Stimulated activated CD8-positive, alpha-beta memory T cell treated with anti-CD3 and anti-CD28 coated beads, Interleukin-7, amount 100 ng/mL, for 48 hours (primary cell): ENCODE measurements at places on chromosomes 4 and X.

DNA sequence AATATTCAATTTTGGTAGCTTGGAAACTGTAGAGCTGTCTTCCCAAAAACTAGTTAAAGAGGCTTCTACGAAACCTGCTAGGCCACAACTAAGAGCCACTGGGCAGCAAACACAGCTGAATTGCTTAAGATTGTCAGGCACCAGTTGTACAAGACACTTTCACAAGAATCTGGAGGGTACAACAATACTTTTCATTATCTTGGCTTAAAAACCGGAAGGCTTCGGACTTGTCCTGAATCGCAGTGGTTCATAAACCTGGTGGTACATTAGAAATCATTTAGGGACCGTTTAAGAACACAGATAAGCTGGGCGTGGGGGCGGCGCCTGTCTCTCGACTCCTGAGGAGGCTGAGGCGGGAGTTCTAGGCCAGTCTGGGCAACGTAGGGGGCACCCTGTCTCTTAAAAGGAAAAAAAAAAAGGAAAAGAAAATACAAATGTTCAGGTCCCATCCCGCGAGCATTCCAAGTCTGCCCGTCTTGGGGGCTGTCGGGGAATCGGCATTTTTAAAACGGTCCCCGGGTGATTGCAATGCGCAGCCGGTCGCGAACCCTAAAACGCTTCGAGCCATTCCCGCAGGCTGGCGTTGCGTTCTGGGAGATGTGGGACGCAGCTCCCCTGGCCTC is 763 bp downstream of the PYURF start:
- no peak for DNase-seq

- DNase-seq: no peak
Measured at GRCh38 chrX:53479301-53479700, 45.1 kb upstream of the HSD17B10 start.

DNA sequence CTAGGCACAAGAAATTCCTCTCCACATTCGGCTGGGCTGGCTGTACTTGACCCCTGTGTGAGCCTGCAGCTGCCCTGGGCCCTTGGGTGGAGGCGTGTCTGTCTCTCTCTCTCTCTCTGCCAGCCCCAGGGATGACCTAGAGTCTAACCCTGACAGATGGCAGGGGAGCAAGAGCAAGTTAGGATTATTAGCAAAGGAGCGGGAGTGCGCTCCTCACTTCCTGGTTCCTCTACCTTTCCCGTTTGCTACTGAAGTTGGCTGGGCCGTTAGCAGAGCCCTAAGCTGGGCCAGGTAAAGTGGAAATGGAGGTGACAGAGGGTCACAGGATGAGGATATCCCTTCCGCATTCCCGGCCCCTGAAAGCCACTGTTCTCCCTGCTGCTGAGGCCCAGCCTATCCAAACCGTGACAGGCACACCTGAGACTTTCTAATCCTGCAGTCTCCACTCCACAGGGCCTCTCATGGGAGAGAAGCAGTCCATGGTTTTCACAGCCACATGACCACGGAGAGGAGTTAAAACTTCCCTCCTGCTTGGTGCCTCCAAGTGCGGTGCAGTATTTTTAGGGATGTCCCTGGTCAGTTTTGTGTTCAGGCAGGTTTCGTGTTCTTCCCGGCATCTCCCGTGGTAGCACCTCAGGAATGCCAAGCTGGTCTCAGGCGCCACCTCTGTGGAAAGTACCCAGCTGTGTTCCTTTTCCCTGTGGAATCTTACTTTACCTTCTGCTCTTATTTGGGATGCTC is 79.3 kb downstream of the CLDN22 start:
- no peak for DNase-seq

- no peak for DNase-seq
Measured at GRCh38 chr4:85808864-85809263, 333.9 kb downstream of the ARHGAP24 start.

DNA sequence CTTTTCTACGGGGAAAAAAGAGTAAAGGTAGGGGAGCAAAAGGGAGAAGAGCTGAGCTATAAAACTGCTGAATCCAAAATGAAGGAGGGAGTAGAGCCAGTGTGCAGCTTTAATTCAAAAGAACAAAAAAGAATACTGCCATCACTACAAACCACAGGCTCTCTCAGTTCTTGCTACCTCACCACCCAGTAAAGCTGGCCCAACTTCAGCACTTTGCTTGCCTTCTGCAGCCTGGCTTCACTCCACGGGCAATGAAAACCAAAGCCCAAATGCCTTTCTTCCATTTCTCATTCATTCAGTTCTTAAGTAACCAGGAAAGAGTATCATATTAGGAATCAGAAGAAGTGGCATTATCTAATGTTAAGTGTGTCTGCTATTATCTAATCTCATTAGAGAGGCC is 376.8 kb downstream of the BCOR start:
- no peak for DNase-seq

DNA sequence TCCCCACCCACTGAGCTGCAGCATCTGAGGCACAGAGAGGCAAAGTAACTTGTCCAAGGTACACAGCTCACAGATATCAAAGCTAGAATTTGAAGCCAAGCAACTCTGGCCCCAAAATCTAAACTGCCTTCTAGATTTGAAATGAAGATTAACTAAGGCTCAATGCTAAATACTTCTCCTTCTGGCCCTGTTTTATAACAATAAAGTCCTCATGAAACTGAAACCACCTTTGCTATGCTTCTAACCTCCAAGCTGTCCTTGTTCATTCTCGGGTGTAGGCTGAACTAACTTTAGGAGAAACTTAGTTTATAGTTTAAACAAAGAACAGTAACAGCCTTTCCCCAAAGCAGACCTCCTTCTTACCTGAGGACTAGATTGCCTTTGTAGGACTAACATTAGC is 93.6 kb downstream of the DCTD start:
- no peak for DNase-seq

- DNase-seq: no peak
Measured at GRCh38 chr4:8744083-8744805, 127.4 kb downstream of the HMX1 start.

DNA sequence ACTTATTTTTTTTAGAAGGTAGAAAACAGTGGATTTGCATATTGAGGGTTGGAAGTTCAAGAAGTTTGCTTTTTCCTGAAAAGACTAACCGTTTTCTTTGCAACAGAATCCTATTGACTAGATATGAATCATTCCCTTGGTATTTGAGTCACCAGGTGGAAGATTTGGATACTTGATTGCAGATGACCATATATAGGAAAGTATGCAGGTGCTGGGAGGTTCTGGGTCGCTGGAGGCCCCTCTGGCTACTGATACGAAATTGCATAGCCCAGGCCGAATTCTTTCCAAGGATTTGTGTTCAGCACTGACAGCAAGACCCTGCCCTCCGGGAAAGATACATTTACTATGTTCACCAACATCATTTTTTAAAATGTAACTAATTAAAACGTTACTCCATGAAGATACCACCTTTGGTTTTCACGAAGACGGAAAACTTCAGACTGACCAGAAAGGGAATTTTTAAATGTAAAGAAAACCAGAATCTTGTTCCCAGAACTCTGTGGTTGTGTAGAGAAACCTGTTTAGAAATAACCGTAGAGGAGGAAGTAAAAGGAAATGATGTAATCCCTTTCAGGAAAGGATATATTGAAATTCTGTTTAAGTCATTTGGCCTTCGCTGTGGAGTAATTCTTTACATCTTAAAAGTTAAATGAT is 946 bp downstream of the ANXA3 start:
- no peak for DNase-seq

GRCh38 chr4:5691491-5692132 is 16.7 kb downstream of the EVC2 start:
- no peak for DNase-seq

GRCh38 chr4:89556601-89557305 is 249.2 kb upstream of the GPRIN3 start:
- no peak for DNase-seq

GRCh38 chr4:149845743-149846142 is 30.1 kb upstream of the IQCM start:
- no peak for DNase-seq

DNA sequence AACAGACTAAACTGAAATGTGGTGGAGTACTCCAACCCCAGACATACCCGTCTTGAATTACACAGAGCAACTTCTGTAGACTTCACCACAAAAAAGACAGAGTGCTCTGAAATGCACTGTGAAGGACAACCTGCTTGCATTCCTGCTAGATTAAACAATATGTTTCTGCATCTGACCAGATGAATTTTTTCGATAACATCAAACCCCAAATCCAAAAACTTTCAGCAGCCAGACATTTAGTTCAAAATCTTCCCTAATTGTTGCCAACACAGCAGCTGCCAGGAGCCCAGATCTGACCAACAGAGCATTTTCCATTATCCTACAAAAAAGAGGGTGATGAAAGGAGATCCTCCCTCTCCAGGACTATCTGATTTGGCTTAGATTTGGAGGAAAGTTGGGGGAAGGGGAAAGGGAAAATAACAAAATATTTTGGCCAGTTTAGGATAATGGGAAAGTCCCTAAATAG is 356.5 kb downstream of the PDGFC start:
- no peak for DNase-seq

GRCh38 chr4:173443121-173443520 is 44.2 kb upstream of the SCRG1 start:
- no peak for DNase-seq

GRCh38 chr4:109155084-109155483 is 147.4 kb downstream of the COL25A1 start:
- DNase-seq: no peak

DNA sequence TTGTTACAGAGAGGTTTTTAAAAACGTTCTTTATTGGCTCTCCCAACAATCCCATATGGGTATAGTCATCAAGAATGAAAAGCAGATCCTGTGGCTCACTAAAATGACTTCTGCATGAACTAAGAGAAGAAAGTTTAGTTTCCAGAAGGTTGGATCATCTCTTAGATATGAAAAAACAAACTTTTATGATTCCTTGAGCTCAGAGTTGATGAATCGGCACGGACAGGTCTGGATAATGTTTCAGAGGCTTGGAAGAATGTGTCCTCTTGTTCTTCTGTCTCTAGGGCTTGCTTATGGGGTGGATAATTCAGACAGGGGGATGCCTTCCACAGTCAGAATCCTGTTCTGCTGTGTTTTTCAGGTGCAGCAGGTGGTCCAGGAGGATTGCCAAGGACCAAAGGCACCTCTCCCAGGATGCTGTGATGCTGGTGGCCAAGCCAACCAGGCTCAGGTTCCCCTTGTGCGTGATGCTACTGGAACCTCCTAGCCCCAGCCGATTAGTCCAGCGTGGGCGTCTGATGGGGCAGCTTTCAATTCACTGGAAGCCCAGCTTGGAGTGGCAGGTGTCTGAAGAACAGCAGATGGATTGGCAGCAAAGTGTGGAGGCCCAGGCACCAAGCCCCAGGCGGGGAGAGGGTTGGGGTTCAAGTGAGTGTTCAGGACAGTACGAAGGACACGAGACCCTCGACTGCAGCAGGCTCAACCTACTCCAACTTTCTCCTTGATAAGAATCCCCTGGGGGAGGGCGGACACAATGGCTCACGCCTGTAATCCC is 30.3 kb downstream of the CCKAR start:
- no peak for DNase-seq

- DNase-seq: no peak
Measured at GRCh38 chr4:36722986-36723385, 441.6 kb downstream of the DTHD1 start.

- DNase-seq: no peak
Measured at GRCh38 chrX:19924285-19924684, 36.9 kb upstream of the SH3KBP1 start.

DNA sequence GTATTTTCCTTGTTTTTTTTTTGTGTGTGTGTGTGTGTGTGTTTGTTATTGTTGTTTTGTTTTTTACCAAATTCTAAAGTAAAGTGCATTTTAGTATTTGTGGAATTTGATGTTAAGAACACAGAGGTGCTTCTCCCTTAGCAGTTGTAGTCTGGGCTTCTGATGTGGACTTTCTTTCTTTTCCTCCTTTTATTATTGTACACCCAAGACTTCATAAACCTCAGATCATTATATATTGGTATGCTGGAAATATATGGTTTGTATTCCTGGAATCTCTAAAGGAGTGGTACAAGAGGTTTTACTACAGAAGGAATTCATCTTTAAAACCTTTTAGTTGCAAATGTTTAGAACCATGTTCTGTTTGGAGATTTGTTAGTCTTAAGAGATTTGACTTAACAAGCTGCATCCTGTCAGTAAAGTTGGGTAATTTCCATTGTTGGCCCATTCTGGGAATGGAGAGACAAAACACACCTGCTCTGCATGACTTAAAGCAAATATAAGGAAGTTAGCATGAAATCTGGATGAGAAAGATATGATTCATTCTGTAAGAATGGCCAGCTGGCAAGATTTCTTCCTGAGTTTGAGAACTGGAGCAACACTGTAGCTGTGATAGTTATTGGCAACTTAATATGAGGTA is 64.0 kb downstream of the SMAD1 start:
- no peak for DNase-seq

- peak; percentile 32 for DNase-seq
Measured at GRCh38 chrX:107654872-107655761, 26.8 kb downstream of the PRPS1 start.

DNA sequence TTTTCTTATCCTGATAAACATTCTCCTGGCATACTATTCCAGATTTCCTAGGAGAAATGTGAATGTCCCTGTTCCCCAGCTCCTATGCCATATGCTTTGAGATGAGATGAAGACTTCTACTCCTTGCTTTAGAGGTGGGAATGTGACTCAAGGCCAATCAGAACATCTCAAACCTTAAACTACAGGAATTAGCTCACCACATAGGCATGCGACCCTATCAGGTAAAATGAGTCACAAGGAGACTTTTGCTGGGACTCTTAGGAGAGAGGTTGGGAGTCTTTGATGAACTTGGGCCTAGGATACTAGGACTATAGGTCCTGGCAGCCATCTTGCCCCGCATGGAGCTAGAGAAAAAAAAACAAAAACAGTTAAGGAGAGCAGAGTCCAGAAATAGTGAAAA is 5.8 kb upstream of the USO1 start:
- DNase-seq: no peak

GRCh38 chr4:76589872-76590797 is 155.1 kb downstream of the SHROOM3 start:
- DNase-seq: no peak

DNA sequence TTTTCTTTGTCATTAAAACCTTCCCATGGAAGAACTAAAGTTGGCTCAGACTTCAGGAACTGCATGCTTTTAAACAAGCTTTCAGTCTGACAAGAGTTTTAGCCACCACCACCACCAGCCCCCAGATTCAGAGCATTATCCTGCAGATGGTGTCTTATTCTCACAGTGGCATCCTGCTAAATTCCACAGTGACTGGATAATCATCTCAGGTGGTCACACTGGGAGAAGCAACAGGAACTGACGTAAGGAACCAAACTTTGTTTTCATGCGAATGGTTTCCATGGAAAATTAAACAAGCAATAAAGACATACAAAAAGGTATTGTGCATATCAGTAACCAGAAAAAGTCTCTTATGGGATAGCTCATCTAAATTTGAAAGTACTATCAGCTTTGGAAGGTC is 370.7 kb downstream of the FBXW7 start:
- no peak for DNase-seq
